Suprapubic skin (tissue), 4 donors: ENCODE measurements at places on chromosomes 5 and 9. TPM values are rescaled to one million over a fixed set of nuclear protein-coding genes. Genes with fewer than 3 reads are reported as not detected.

C5orf52 gene
- not detected for total RNA-seq

PTPN3 gene
- 31.6 TPM for total RNA-seq

OSMR gene
- 20.0 TPM for total RNA-seq

CHSY3 gene
- 1.4 TPM for total RNA-seq

CDKN2B-AS1 gene
- total RNA-seq = not detected

C5orf58 gene
- total RNA-seq = not detected

KLHL3 gene
- total RNA-seq = 5.0 TPM

LVRN gene
- total RNA-seq = 0.60 TPM

FGF18 gene
- 0.53 TPM for total RNA-seq

CAMK4 gene
- total RNA-seq = 0.05 TPM

- DNase-seq = no peak
Observed at GRCh38 chr9:92807757-92808725, 43.4 kb upstream of the BICD2 start.

GRCh38 chr5:80216096-80216495 is 39.8 kb downstream of the SERINC5 start:
- no peak for DNase-seq

DNA sequence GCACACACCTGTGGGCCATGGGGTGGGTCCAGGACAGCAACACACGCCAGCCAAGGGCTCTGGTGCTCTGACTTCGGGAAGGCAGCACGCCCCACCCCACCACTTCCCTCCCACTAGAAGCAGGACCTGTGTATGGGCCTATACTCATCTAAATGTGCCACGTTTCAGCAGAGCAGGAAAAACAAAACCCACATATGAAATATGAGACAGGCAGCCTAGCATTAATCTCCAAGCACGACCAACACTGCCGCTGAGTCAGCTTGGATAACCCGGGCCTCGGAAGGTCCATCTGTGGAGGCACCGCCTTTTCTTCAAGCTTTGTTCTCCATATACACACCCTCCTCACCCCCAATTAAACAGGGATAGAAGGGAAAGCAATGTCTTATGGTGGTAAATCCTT is 203.1 kb downstream of the ROR2 start:
- DNase-seq = peak; percentile 19

DNA sequence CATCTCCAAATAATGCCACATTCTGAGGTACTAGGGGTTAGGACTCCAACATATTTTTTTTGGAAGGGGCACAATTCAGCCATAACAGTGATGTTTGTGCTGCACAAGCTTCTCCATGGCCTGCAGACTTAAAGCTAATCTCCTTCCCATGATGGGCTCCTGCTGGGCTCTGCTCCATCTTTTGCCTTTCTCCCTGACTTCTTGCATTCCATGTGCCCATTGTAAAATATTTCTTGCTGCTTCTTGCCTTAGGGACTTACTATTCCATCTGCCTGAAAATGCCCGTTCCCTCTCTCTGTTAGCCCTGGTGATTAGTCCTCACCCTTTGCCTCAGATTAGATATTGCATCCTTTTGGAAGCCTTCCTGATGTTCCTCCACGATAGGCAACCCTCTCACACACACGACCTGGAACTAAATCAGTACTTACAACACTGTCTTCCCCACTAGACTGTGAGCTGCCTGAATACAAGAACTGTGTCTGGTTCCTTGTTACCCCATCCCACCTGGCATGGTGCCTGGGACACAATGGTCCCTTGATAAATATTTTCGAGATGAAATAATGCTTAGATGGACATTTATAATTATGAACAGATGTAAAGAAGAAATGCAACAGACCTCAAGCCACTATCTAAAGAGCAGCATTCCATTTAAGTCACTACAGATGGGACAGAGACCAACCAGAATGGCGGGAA is 33.5 kb downstream of the OR1J1 start:
- DNase-seq = no peak

DNA sequence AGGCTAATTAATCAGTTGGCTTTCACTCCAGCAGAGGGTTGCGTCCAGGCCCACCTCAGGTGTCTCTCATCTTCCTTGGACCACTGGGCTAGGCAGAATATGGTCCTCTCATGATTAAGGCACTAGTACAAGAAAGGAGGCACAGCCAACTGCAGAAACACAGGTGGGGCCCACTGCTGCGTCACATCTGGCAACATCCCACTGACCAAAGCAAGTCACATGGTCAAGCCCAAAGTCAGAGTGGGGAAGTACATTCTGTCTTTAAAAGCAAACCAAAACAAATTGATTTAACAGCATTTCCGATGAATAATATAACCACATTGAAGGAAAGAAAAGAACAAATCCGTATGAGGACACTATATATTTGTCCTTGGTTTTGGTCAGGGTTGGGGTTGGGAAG is 28.0 kb upstream of the UBTD2 start:
- no peak for DNase-seq

DNA sequence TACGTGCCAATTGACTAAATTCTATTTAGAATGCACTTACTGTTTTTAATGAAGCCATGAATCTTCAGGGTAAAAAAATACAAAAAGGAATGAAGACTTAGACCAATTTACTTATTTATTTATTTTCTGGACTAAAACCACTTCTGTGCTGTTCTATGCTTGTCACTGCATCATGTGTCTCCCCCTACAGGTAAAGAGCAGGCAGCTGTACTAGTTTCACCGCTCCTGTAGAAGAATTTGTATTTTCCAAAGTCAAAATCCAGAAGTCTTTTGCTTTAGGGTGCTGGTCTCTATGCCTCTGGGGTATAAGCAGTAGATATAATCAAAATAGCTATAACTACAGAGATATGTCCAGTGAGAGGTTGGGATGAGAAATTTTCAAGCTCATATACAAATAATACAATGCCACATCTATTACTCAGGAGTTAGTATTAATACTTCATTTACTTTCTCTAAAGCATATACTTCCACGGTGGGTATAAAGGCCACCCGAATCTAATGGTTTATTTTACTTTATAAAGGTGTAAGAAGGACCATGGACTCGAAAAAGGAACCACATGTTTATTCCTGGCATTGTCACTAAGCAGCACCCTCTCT is 591.5 kb downstream of the RAB3C start:
- DNase-seq = no peak

DNA sequence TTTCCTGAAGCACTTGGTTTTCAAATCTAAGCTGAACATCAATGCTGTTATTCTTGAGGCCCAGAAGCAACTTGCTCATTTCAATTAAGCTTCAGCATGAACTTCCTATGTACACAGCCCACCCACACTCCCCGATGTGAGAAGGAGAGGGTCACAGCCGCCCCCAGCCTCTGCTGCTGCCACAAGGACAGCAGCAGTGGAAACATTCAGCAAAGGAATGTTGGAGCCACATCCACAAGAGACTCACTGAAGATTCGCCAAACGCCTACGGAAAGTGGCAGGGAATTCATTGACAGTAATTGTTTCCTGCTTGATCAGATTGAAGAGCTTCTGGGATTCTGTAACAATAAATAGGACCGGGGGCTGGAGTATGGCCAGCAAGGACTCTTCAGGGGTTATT is 2.9 kb downstream of the TGFBI start:
- DNase-seq = no peak

DNA sequence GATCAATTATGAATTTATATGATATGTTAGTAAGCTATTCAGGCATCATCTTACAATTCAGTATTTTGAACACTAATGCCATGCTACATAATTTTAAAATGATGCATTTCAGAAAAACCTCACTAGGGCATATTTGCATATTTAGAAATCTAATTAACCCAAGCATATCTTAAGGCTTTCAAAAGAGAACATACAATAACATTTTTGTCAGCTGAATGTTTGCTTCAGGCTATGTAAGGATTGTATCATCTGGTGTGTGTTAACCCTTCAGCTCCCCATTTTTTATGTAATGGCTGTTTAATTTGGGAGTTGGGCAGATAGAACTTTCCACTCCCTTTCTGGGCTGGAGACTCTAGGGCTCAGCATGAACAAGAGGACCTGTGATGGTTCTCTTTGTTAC is 299.1 kb upstream of the EFNA5 start:
- DNase-seq = no peak

DNA sequence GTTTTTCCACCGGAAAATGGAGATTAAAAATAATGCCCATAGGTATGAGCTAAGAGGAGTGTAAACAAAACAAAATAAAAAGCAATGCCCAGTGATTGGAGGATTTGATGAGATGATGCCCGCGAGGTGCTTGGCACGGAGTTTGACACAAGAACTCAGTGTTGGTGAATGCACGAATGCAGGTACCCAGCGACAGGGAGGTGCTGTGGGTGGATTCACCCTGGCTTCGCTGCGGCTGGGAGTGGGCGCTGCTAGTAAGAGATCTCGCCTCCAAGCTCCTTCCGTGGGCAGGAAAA is 526 bp upstream of the STXBP1 start:
- DNase-seq = no peak

- DNase-seq = no peak
Observed at GRCh38 chr5:126055348-126055729, 367.9 kb upstream of the GRAMD2B start.

GRCh38 chr5:114782869-114783268 is 386.8 kb downstream of the TRIM36 start:
- no peak for DNase-seq

GRCh38 chr5:148515460-148515859 is 131.7 kb downstream of the FBXO38 start:
- DNase-seq = no peak

DNA sequence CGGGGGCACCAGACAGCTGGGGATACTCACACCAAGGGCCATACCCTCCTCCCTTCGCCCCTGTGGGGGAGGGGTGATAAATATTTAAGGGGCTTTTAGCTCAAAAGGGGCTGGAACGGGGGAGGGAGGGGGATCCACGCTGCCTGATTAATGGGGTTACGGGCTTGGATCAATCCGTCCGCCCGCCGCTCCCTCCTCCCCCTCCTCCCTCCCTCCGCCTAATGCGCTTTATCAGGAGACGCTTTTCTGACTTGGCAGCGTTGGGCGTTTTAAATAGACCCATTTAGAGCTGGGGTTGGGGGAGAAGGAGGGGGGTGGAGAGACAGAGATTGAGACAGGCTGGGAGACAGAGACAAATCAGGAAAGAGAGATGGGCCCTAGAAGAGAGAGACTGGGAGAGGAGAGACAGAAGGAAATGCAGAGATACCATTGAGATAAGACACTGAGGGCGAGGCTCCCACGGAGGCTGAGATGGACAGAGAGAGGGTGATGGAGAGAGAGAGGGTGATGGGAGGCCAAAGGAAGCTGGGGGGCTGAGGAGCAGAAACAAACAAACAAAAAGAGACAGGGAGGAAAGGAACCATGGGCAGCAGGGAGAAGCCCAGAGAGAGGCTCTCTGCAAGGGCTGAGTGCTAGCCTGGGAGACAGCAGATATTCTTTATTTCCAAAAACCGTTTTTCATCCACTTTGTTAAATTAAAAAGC is 10.3 kb downstream of the CNTFR start:
- DNase-seq = no peak

GRCh38 chr5:157216391-157217142 is 35.9 kb downstream of the ITK start:
- no peak for DNase-seq

GRCh38 chr5:87785554-87786335 is 373.0 kb upstream of the CCNH start:
- no peak for DNase-seq

- no peak for DNase-seq
Observed at GRCh38 chr5:171246231-171246630, 62.8 kb upstream of the TLX3 start.

DNA sequence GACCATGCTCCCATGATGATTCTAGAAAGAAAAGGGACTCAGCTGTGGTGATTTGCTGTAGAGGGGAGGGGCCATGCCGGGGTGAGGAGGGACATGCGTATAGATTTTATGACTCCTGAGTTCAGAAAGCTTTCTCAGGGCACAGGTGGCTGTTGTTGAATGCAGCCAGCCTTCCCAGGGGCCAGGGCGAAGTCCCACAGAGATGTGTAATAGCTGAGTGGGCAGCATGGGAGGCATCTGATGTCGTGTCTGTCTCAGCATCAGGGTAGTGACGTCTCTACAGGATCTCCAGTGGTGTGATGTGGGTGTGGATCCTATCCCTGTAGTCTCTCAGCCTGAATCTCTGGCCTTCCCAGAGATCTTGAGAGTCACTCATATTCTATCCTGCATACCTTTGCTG is 7.8 kb upstream of the BOD1 start:
- no peak for DNase-seq

DNA sequence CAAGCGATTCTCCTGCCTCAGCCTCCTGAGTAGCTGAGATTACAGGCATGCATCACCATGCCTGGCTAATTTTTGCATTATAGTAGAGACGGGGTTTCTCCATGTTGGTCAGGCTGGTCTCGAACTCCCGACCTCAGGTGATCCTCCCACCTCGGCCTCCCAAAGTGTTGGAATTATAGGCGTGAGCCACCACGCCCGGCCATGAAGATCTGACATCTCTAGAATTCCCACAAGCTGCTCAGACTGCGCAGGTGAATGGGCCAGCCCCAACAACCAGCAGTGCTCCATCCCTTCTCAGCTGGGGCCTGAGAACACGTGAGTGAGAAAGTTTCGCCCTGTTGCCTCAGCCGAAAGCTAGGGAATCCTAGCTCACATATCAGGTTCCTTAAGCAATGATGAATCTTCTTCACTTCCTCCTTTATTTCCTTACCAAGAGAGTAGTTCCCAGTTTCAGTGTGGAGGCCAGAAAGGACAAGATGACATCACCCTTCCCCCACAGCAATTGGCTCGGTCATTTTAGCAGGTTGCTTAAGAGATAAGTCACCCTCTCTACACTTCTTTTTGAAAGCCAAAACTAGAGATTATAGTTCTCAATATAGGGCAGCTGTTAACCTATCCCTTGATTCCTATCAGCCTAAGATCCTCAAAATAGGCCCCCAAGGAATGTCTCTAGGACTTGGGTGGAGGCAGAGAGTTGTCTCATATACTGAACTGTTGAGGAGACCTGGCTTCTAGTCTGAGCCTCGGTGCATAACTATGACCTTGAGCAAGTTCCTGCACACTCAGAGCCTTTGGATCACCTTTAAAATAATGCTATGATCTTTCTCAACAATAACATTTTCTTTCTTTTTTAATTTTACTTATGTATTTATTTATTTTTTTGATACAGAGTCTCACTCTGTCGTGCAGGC is 23.9 kb upstream of the PPP2CA start:
- DNase-seq = no peak

GRCh38 chr9:94014920-94015319 is 59.8 kb upstream of the BARX1 start:
- no peak for DNase-seq

DNA sequence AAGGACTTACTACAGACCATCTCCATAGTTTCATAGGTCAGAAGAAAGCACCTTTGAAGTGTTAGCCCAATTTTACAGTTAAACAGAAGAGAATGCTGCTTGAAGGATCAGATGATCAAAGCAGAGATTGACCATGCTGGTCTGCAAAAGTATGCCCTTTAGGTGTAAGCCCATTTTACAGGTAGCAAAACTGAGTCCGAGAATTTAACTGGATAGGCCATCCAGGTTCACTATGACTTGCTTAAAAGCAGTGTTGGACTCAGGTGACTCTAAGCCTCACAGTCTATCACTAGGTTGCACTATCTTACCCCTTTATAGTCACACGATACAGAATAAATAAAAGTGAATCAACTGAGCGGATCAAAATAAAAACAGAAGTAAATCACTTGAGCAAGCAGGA is 212.7 kb downstream of the DCP2 start:
- DNase-seq = no peak
